ENCODE measurements at places on chromosomes 11 and 22. TPM values are rescaled to one million over a fixed set of nuclear protein-coding genes. Genes with fewer than 3 reads are reported as not detected.

The FAT3 gene
- total RNA-seq: 0.24 TPM

The SHISAL1 gene
- 1.3 TPM for total RNA-seq

The BET1L gene
- total RNA-seq: 20.0 TPM

The TTC36 gene
- 0.30 TPM for total RNA-seq

The DNAJB13 gene
- not detected for total RNA-seq

The PKDREJ gene
- total RNA-seq: 0.05 TPM

The CHADL gene
- 22.6 TPM for total RNA-seq

The APOBEC3B gene
- total RNA-seq: 0.75 TPM

The P2RY2 gene
- 22.5 TPM for total RNA-seq

The ARHGAP42 gene
- total RNA-seq: 7.2 TPM

The ANO9 gene
- 0.08 TPM for total RNA-seq

The ZBTB16 gene
- total RNA-seq: 64.8 TPM

The CAVIN3 gene
- total RNA-seq: 33.9 TPM

The ADM gene
- total RNA-seq: 10.3 TPM

The MRGPRE gene
- 0.16 TPM for total RNA-seq

The CENPM gene
- 0.59 TPM for total RNA-seq

The FAM111A gene
- 8.8 TPM for total RNA-seq

The RAB3IL1 gene
- 10.8 TPM for total RNA-seq

All from Right ventricle myocardium superior (tissue), 1 donor.